ENCODE measurements at places on chromosomes 1 and 21. TPM values are rescaled to one million over a fixed set of nuclear protein-coding genes. Genes with fewer than 3 reads are reported as not detected.

The PPFIA4 gene
- 1.3 TPM for total RNA-seq

The SERTAD4 gene
- total RNA-seq: 3.4 TPM

The F5 gene
- 0.74 TPM for total RNA-seq

The SLC2A5 gene
- 0.92 TPM for total RNA-seq

The OR2T11 gene
- not detected for total RNA-seq

The OR2L8 gene
- total RNA-seq: not detected

The B3GALT5 gene
- total RNA-seq: 0.94 TPM

The RGS18 gene
- total RNA-seq: 6.8 TPM

The SYT6 gene
- total RNA-seq: not detected

The FHAD1 gene
- total RNA-seq: 25.9 TPM

The AMY1B gene
- total RNA-seq: 4.4 TPM

The S100A1 gene
- 1.8 TPM for total RNA-seq

The RIIAD1 gene
- 17.1 TPM for total RNA-seq

The ZFYVE9 gene
- total RNA-seq: 51.5 TPM

The SPATC1L gene
- total RNA-seq: 10.6 TPM

The SPRR5 gene
- not detected for total RNA-seq

The IGSF3 gene
- 48.5 TPM for total RNA-seq

The NR5A2 gene
- total RNA-seq: 8.5 TPM

The SH3BGR gene
- 3.2 TPM for total RNA-seq

The ADAMTS5 gene
- 4.7 TPM for total RNA-seq

The PTBP2 gene
- total RNA-seq: 12.1 TPM

The OR2L13 gene
- not detected for total RNA-seq

The RPE65 gene
- total RNA-seq: 0.09 TPM

The FCRL5 gene
- 5.9 TPM for total RNA-seq

The SHE gene
- total RNA-seq: 25.3 TPM

The SAMSN1 gene
- 12.1 TPM for total RNA-seq

The ATP1A2 gene
- 4.8 TPM for total RNA-seq

The ADGRL4 gene
- 16.1 TPM for total RNA-seq

The HRNR gene
- total RNA-seq: not detected

The KIF2C gene
- total RNA-seq: 3.5 TPM

The TENT5C gene
- total RNA-seq: 30.1 TPM

The RGS4 gene
- total RNA-seq: 0.43 TPM

The WLS gene
- total RNA-seq: 128 TPM

The GBP1 gene
- total RNA-seq: 30.7 TPM

The ZNF648 gene
- total RNA-seq: 0.09 TPM

The IL22RA1 gene
- 0.17 TPM for total RNA-seq

The CLCNKA gene
- not detected for total RNA-seq

The TMEM51 gene
- total RNA-seq: 7.7 TPM

The TFAP2E gene
- 1.8 TPM for total RNA-seq

The LAX1 gene
- total RNA-seq: 1.0 TPM

The LENEP gene
- total RNA-seq: not detected

The ADAMTS4 gene
- total RNA-seq: 18.8 TPM

The ATAD3C gene
- total RNA-seq: 14.0 TPM

The MYBPH gene
- total RNA-seq: not detected

Data from lung (tissue), 17 donors.